Activated CD4-positive, alpha-beta T cell treated with anti-CD3 and anti-CD28 coated beads for 48 hours (primary cell): ENCODE measurements at places on chromosomes 4 and X.
A peak's percentile ranks its signal among the peaks of the same experiment; 100 is the strongest.

DNA sequence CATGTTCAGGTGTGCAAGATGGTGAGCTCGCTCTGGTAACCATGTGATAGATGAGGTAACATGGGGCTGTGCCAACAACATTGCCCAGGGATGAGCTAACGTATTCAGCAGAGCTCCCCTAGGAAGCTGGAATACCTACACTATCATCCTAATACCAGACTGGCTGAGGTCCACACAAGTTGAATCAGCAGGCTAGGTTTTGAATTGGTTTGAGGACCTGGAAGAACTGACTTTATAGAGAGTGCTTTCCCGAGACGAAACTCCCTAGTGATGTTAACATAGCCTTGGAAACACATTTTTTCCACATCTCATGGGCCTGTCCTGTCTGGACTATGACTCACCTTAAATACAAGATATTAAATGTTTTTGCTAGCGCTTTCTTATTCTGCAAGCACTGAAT, 56.7 kb downstream of the IGFBP7 start:
- DNase-seq = no peak

- DNase-seq = peak; percentile 50
These were observed 13.0 kb downstream of the DKC1 start for GRCh38 chrX:154775419-154776349.

DNA sequence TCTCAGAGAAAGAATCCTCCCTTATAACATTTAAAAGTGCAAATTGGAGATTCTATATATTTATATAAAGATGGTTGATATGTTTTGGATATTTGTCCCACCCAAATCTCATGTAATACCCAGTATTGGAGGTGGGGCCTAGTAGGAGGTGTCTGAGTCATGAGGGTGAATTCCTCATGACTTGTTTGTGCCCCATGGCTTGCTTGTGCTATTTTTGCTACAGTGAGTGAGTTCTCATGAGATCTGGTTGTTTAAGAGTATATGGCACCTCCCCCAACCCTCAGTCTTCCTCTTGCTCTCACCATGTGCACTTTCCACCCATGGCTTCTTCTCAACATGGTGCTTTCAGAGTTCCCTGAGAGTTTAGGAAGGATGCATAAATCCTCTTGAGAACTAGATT, 9.5 kb upstream of the ANKRD50 start:
- DNase-seq = no peak

GRCh38 chrX:49919617-49920016, 2.8 kb upstream of the CLCN5 start:
- peak; percentile 25 for DNase-seq

DNA sequence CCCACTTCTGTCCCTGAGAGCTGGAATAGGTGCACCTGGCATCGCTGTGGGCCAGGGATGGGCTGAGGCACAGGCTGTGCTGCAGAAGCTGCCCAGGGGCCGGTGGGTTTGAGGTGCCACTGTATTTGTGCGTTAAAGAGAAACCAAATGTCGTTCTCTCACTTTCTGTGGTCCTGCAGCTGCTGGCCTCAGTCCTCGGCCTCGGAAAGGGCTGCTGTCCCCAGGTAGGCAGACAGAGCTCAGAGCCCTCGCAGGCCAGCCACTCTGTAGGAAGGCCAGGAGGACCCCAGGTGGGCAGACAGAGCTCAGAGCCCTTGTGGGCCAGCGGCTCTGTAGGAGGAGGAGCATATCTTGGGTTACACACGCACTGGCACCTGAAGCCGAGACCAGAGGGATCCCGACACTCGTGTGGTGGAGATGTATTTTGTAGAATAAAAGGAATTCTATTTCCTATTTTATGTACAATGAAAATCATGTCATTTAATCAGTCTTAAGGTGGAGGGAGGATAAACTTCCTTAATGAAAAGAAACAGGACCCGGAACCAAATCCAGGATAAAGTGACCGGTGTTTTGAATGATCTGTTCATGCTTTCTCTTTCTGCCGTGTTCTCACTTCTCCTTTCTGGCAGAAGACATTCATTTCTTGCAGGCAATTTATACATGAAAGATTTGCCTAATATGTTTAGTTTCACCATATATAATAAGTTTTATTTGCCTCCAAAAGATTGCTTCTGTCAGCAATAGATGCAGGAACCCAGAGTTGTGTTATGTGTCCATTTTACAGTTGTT, 54.4 kb upstream of the HGFAC start:
- DNase-seq = no peak

DNA sequence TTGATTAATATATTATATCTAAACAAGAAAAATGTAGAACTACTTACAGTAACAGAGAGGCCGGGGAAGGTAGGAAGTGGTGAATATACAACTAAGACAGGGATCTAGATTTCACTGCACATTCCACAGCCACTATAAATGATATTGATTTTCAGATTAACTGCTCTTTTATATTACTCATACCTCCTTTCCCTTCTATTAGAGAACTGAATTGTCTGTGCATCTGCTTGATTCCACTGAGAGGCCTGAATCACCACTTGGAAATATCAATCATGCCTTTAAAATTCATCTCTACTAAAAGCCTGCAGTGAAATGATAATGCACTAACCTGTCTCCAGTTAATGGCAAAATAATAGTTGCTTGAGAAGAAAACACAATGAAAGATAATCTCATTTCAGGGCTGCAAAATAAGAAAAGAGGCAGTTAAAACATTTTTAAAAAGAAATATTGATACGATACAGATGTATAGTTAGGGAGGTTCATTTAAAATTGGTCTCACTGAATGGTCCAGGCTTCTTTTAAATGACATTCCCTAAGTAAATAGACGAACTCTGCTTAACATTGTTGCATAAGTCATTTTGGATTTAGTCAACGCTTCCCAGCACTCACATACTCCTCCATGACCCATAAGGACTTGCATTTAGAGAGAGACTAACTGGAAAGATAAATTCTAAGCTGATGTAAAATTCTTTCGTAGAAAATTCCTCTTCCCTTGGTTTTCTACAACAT, 3.8 kb downstream of the ANTXR2 start:
- DNase-seq = no peak
